ENCODE measurements at places on chromosomes 5 and 9. TPM values are rescaled to one million over a fixed set of nuclear protein-coding genes. Genes with fewer than 3 reads are reported as not detected.

Gene PNPLA7
- 22.6 TPM for total RNA-seq

Gene PCSK5
- total RNA-seq: not detected

Gene GRK6
- total RNA-seq: 155 TPM

Gene EIF4E1B
- total RNA-seq: not detected

Gene FBXO10
- total RNA-seq: 68.0 TPM

Gene PCDHGA7
- 2.3 TPM for total RNA-seq

Gene FNIP1
- 57.8 TPM for total RNA-seq

Gene FOXD4L3
- total RNA-seq: 0.22 TPM

Gene GPR150
- total RNA-seq: 0.27 TPM

Gene NEURL1B
- 0.12 TPM for total RNA-seq

Gene GAPT
- 40.6 TPM for total RNA-seq

Gene UGT3A1
- total RNA-seq: not detected

Gene PRDM9
- total RNA-seq: not detected

Gene DNLZ
- total RNA-seq: 23.0 TPM

Gene LCN12
- 1.9 TPM for total RNA-seq

Gene RLN2
- 3.5 TPM for total RNA-seq

Gene FIBCD1
- not detected for total RNA-seq

Gene SOHLH1
- not detected for total RNA-seq

Gene ADAMTS2
- total RNA-seq: not detected

Gene LCP2
- 13.6 TPM for total RNA-seq

Gene TMEM141
- 39.1 TPM for total RNA-seq

Gene ARHGEF39
- 0.62 TPM for total RNA-seq

Gene WWC1
- 2.0 TPM for total RNA-seq

Gene KCNIP1
- not detected for total RNA-seq
